ENCODE measurements at places on chromosomes 16 and 17.

GRCh38 chr17:6927290-6928126 lies 68.3 kb upstream of the ALOX12 start:
- peak; percentile 5 for DNase-seq

DNA sequence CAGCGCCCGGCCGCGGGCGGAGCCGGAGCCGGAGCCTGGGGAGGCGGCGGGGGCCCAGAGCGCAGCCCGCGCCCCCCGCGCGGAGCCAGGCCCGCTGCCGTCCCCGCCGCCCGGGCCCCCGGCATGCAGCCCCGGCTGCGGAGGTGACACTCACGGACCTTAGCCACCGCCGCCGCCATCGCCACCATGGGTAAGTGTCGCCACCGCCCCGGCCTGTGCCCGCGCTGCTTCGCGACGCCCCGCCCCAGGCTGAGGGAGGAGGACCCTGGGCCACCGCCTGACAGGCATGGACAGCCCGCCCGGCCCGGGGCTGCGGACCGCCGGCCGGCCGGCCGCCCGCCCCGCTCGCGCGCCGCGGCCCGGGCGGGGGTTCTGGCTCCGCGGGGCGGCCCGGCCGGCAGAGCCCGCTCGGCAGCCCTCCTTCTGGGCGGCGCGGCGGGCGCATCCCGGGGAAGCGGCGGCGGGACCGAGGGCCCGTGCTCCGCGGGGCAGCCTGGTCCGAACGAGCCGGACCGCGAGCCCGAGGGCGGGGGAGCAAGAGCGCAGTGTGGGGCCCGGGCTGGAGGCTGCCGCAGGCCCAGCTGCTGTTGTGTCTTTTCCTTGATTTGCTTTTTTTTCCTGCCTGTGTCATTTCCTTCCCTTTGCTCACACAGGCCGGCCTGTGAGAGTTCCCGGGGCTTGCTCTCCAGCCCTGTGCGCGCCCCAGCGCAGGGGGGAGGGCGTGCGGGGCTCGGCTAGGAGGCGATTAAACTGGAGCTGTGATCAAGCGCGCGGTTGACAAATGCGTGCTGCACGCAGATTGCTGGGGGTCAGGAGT lies 565 bp downstream of the MAP3K3 start:
- no peak for DNase-seq

- DNase-seq = peak; percentile 16
Measured at GRCh38 chr17:67779098-67779672, 46.1 kb upstream of the BPTF start.

GRCh38 chr17:31313982-31314781 lies at the start of gene EVI2B:
Gene EVI2B (minus strand): TSS chr17:31314054. CDS start chr17:31305609, 8,445 bp downstream.
- DNase-seq = no peak

GRCh38 chr17:40122999-40123810 lies 1.4 kb downstream of the MSL1 start:
- DNase-seq = no peak

GRCh38 chr17:7873051-7873450 lies 15.2 kb downstream of the CYB5D1 start:
- DNase-seq = no peak

DNA sequence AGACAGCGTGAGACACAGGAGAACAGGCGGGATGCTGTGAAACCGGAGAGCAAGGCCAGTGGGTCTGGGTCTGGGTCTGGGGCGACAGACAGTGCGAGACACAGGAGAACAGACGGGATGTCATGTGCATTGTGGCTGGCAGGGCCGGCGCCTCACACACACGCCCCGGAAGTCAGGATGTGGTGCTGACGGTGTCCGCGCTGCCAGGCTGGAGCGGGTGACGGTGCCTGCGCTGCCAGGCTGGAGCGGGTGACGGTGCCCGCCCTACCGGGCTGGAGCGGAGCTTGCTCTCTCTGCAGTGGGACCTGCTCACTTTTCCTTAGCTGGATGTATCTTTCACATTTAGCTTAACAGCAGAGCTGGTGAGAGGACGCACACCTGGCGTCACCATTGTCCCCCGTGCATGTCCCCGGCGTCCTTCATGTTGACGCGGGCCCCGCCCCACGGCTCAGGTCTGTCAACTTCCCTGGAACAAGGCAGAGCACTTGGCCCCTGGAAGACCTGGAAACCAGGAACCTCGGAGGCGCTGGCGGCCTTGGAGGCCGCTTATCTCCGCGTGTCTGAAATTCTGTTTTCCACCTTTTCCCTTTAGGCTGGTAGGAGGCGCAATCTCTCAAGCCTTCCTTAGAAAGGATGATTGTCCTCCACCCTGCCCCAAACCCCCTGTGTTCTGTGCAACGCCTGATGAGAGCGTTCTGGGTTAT lies 43.0 kb upstream of the ZNF750 start:
- DNase-seq = no peak

DNA sequence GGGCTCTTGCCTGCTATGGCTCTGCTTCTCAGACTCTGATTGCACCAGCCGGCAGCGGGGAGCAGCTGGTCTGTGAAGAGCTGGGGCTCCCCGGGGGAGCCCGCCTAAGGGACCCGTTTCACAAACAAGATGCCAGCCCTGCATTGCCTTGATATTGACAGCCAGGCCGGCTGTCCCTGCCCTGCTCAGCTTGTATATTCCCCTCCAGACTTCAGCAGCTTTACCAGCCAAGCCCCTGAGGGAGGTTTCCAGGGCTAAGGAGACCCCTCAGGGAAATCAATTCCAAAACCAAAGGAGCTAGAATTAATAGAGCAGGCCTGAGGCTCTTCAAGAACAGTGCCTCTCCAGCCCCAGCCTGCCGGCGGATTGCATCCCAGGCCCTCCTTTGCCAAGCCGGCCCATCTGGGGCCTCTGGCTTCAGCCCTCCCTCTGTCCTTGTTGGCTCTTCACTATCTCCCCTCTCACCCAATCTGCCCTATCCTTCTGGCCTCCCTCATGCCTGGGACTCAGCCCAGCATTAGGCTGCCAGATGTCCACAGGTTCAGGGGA lies 5.7 kb downstream of the CALB2 start:
- DNase-seq = no peak

All from AG04449 (cell line).